ENCODE measurements at places on chromosomes 7 and 10.

- DNase-seq: no peak
Measured at GRCh38 chr7:22972207-22972606, 41.7 kb downstream of the HYCC1 start.

DNA sequence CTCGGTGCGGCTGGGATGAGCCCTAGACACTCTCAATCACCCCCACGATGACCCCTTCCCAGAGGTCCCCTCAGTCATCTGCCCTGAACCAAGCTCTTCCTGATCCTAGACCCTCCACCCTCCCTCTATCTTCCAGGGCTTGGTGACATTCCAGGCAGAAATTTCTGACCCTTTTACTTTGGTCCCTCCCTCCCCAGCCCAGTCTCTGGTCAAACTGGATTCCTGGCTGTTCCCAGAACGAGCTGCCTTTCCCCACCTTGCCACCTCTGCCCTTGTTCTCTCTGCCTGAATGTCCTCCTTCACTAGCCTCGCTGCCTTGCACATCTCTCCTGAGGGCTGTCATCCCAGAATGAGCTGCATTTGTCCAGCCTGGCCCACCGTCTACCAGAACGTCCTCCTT lies 1.3 kb upstream of the CLDN4 start:
- DNase-seq: no peak

DNA sequence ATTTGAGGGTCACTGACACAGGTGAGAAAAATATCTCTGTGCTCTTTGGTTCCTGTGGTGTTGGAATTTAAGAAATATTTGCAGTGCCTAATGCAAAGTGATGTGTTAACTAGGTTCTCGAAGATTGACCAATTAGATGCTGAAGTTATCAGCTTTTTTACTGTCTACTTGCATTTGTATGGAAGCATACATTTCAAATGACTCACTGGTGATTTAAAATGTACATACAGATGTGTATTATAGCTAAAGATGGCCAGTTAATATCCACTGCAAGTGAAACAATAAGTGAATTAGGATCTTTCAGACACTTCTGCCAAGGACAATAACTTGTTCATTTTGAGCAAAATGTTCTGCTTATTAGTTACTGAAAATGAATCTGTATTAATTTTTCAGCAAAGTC lies 205.0 kb downstream of the FANK1 start:
- no peak for DNase-seq

DNA sequence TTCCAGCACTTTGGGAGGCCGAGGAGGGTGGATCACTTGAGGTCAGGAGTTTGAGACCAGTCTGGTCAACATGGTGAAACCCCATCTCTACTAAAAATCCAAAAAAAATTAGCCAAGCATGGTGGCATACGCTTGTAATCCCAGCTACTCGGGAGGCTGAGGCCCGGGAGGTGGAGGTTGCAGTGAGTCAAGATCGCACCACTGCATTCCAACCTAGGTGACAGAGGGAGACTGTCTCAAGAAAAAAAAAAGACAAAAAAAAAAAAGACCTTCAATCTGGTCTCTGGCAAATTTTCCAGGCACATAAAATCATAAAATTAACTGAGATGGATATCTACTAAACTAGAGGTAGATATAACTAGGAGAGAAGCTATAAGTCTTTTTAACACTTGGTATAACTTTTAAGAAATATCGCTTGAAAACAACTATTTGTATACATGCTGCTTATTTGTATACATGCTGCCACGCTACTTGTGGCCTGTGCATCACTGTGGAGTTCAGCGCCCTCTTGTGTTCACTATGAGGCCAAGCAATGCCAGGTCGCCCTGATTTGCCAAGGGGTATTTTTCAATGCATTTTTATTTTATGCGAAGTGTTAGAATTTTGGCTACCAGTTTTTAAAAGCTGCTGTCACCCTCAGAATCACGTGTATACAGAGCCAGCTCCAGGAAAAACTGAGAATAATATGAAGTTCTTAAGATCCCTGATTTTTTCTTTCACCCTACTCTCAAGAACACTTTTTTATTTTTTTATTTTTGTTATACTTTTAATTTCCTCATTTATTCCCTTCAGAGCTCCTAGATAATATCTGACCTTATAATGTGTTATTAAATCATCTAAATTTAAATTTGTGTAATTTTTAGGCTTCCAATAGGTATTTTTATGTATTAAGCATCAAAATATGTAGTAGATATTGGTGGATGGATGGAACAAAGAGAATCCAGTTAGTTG lies 26.7 kb downstream of the CYCS start:
- peak; percentile 75 for DNase-seq

- no peak for DNase-seq
Measured at GRCh38 chr7:77242068-77242467, 42.4 kb upstream of the FGL2 start.

- DNase-seq: no peak
Measured at GRCh38 chr7:97973206-97973658, 16.8 kb downstream of the OCM2 start.

DNA sequence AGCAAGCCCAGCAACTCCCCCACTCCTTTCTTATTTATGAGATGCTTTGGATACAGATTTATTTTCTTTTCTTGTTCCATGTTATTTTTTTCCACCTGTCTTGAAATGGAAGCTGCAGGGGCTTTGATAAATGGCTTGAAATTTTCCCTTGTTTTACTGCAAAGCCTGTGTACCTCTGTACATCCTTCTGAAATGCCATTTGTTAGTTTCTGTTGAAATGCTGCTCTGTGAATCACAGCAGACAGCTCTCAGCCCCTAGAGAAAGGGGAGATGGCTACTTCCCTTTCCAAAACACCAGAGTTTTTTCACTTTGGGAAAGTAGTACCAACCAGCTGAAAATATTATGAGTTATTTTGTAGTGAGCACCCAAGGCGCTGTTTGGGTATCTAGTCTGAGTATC lies 304.2 kb downstream of the ELMO1 start:
- DNase-seq: no peak

GRCh38 chr7:53743697-53744402 lies 708.4 kb downstream of the POM121L12 start:
- DNase-seq: no peak

DNA sequence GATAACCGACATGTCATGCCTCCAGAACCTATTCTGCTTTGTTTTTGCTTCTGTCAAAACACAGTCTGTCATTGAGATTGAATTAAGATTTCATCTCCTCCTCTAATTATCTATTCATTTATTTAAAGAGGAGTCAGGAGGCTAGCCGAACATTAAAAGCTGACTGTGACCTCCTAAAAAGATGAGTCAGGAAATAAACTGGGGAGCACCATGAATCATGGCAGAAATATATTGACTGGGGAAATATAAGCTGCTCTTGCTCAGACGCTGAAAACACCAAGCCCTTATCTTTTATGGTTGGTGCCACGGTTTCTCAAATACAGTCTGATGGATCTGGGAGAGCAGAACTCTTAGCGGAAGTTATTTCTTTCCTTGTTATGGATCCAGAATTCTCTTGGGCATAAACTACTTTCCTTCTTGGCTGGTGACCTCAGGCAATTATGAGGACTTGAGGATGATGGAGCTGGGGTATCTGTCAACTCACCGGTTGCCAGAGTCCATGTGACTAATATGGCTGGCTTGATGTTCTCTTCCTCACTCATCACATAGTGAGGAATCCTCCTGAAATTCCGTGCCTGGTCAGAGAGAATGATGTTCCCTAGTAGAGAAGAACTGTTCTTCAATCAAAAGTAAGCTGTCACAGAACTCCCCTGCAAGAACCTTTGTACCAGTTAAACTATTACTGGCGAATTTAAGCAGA lies 307.6 kb upstream of the PHYHIPL start:
- DNase-seq: peak; percentile 36

- DNase-seq: no peak
Measured at GRCh38 chr10:10800961-10801360, 216.7 kb upstream of the CELF2 start.

- no peak for DNase-seq
Measured at GRCh38 chr7:26538689-26539088, 247.0 kb downstream of the SNX10 start.

DNA sequence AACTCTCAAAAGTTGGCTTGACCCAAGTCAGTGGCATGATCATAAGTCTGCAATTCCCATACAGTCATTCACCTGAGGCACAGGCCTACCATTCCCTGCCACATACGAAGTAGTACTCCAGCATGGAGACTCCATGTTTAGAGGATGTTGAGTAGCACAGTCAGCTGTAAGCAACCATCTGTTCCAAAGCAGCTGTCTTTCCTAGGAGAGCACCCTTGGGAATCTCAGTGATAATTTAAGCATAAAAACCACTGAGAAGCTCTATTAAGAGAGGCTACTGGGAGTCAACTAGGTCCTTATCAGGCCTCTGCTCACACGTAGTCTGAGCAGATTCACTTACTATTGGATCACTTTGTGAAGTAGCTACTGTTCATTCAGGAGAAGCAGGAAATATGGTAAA lies 61.6 kb upstream of the UNC5B start:
- no peak for DNase-seq

DNA sequence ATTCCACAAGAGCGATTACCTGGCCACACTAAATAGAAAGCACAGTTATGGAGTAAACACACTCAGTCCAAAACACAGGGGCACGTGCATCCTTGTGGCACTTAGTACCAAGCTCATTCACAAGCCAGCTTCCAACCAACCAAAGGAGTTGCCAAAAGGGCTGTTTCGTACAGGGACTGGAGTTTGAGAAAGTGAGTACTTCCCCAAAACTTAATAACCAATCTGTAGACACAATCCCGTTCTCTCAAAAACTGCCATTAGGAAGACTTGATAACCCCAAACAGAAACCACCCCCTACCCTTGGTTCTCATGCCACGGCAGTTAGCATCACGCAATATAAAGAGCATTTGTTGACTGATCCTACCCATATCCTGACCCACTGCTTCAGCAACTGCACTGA lies 166.2 kb upstream of the ASAH2 start:
- peak; percentile 30 for DNase-seq
